Osteocyte (in vitro differentiated cells): ENCODE measurements at places on chromosomes 5 and 9. TPM values are rescaled to one million over a fixed set of nuclear protein-coding genes. Genes with fewer than 3 reads are reported as not detected.

DNA sequence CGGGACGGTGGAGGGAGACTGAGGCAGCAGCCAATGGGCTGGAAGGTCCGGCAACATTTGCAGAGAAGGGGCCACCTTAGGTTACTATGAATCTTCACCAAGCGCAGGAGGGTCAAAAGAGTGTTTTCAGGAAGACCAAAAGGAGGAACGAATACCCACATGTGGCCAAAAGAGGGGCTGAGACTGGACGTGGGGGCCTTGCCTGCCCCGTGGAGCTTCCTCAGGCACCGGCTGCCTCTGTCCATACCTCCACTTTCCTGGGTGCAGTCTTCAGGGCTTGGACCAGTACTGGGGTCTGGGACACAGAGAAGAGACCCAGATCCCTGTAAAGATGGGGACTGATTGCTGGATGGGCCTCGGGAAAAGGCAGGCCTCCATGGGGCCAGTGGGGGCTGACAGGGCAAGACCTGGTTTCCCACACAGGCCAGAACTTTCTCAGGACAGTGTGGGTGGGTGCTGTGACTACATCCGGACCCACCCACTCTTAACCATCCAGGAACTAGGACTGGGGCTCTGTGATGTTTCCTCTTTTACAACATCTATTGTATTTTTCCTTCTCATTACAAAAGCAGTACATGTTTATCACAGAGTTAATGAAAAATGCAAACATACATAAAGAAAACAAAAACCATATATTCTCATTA is 294.7 kb downstream of the ZSWIM6 start:
- H3K27me3 ChIP-seq = peaks cover 4% of the 10 kb centered on the region
- no peaks in the 10 kb centered on the region for H3K36me3 ChIP-seq
- no peak overlapping the region for H3K4me3 ChIP-seq
- H3K4me1 ChIP-seq = peaks cover 17% of the 10 kb centered on the region

GRCh38 chr5:73486119-73486899 is 11.9 kb upstream of the BTF3 start:
- H3K4me1 ChIP-seq = no peaks in the 10 kb centered on the region
- peaks cover 15% of the 10 kb centered on the region for H3K27me3 ChIP-seq
- no peak overlapping the region for H3K4me3 ChIP-seq
- no peaks in the 10 kb centered on the region for H3K36me3 ChIP-seq
- H3K27ac ChIP-seq = no peak overlapping the region
- no peak for DNase-seq

PDLIM7 gene
- total RNA-seq = 312 and 358 TPM in 2 replicates

- peaks cover 34% of the 10 kb centered on the region for H3K27me3 ChIP-seq
- no peak overlapping the region for H3K27ac ChIP-seq
- no peaks in the 10 kb centered on the region for H3K4me1 ChIP-seq
- no peaks in the 10 kb centered on the region for H3K36me3 ChIP-seq
- no peak for DNase-seq
These were observed 319.3 kb upstream of the RPS23 start for GRCh38 chr5:82597437-82597836.

PCDHGA12 gene
- 2.0 and 2.1 TPM in 2 replicates for total RNA-seq

- DNase-seq = no peak
- no peak overlapping the region for H3K27ac ChIP-seq
- H3K4me3 ChIP-seq = no peak overlapping the region
- H3K36me3 ChIP-seq = no peaks in the 10 kb centered on the region
These were observed 265.5 kb upstream of the ZNF608 start for GRCh38 chr5:125011947-125012346.

DNA sequence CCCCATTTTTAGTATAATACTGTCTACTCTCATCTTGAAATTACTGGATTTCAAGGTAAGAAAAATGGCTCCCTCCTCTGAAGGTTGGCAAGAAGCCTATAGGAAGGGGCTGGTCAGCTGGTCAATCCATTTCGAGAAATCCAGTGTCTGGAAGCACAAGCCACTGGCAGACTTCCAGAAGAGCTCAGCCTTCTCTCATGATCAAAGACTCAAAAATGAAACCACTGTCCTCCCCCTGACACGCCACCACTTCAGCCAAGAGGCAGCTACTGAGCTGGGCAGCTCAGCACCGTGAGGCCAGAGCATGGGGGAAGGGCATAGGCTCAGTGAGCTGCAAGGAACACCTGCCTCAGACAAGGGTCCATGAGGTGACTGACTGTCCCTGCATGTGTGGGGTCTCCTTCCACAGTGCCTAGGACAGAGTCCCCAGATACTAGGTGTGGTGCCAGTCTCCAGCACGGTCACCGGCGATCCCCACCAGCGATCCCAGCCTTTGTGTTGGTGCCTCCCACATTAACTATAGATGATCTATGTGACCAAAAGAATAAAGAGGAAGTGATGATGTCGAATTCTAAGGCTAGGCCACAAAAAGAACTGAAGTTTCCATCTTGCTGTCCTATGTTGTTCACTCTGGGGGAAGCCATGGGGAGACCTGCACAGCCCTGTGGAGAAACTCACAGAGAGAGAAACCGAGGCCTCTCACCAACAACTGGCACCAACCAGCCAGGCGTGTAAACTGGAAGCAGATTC is 100.1 kb upstream of the LRRTM2 start:
- H3K4me1 ChIP-seq = peaks cover 17% of the 10 kb centered on the region
- DNase-seq = no peak
- no peak overlapping the region for H3K27ac ChIP-seq
- no peaks in the 10 kb centered on the region for H3K36me3 ChIP-seq

DNA sequence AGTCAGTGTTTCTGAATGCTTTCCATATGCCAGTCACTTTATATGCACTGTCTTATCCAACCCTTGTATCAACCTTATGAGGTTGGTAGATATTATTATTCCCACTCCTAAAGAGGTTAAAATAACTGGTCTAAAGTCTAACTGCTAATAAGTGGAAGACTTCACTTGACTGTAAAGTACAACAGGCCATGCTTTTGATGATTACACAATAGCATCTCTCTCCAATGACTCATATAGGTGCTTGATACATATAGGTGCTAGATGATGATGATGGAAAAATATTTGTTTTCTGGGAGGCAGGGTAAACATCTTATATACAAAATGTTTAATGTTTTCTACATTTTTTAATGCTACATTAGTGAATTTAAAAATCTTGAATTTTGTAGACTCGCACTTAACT is 75.9 kb upstream of the NR3C1 start:
- peaks cover 17% of the 10 kb centered on the region for H3K4me1 ChIP-seq
- H3K4me3 ChIP-seq = no peak overlapping the region
- H3K27me3 ChIP-seq = no peaks in the 10 kb centered on the region

- H3K27me3 ChIP-seq = no peaks in the 10 kb centered on the region
- H3K27ac ChIP-seq = no peak overlapping the region
- no peaks in the 10 kb centered on the region for H3K4me1 ChIP-seq
These were observed 229.1 kb downstream of the IRX2 start for GRCh38 chr5:2522372-2522771.

DNA sequence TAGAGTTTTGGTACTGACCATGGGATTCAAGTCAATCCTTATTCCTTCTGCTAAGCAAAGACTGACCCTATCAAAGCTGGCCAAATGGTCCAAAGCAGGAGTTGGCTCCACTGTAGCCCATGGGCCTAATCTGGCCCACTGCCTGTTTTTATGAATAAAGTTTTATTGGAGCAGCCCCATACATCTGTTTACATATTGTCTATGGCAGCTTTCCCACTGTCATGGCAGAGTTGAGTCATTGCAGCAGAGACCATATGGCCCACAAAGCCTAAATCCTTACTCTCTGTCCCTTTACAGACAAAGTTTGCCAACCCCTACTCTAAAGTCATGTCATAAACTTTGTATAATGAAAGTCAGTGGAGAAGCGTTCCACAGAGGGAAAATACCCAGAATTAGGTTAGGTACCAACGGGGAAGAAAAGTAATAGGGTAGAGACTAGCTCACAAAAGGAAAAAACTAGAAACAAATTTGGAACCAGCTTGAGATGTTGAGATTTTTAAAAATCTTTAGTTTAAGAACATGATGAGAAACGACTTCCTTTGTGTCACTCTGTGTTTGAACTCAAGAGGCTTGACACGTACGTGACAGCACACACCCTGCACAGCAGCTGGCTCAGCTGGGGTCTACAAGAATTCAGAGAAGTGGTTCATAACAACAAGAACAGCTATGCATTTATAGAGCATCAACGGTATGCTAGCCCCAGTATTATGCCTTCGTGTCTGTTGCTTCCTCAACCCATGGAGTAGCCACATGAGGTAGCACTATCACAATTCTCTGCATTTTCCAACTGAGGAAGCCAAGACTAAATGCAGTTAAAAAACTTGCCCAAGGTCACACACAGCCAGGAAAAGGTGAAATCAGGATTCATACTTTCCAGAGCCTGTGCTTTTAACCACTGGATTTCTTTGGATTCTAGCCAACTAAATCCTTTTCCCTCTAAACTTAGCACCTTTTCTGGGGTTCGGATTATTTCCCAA is 198.9 kb upstream of the WWC1 start:
- H3K27me3 ChIP-seq = no peaks in the 10 kb centered on the region
- H3K4me1 ChIP-seq = peaks cover 14% of the 10 kb centered on the region
- H3K27ac ChIP-seq = no peak overlapping the region

- peaks cover 2% of the 10 kb centered on the region for H3K36me3 ChIP-seq
- peaks cover 11% of the 10 kb centered on the region for H3K27me3 ChIP-seq
- no peak overlapping the region for H3K4me3 ChIP-seq
- DNase-seq = peak; percentile 30
These were observed 137.1 kb upstream of the ZNF618 start for GRCh38 chr9:113738893-113739604.

DNA sequence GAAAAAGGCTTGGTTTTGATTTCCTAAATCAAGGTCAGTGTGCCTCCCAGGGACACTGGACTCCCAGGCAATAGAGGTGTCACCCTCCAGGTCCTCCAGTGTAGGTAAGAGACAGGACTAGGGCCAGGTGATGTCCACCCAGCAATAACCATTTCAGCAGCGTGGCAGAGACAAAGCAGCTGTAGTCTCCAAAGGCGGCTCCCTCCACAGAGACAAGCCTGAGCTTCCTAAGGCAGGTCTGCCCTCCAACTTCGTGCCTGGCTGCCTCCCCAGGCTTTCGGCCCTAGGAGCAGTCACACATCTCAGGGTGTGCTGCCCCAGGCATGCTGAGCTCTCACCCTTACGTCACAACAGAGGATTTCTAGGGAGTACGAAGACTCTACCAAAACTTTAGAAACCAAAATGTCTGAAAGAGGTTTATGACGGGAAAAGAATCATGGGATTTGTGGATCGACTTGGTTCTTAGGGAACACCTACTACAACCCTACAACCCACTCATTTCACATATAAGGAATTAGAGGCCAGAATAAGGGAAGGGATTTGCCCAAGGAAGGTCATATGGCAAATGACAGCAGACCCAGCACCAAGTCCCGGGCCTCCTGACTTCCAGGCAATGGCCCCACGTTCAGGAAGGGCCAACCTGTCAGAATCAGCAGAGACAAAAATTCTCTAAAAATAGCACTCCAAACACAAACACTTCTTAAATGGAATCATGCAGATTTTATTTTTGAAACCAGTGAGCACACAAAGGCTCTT is 105.5 kb downstream of the KLHL3 start:
- H3K27ac ChIP-seq = no peak overlapping the region
- H3K27me3 ChIP-seq = no peaks in the 10 kb centered on the region
- DNase-seq = no peak
- H3K36me3 ChIP-seq = no peaks in the 10 kb centered on the region
- H3K4me3 ChIP-seq = no peak overlapping the region

TMEM174 gene
- not detected in 2 replicates for total RNA-seq

- H3K36me3 ChIP-seq = no peaks in the 10 kb centered on the region
- H3K4me3 ChIP-seq = no peak overlapping the region
- H3K27ac ChIP-seq = no peak overlapping the region
- no peaks in the 10 kb centered on the region for H3K4me1 ChIP-seq
- H3K27me3 ChIP-seq = peaks cover 2% of the 10 kb centered on the region
These were observed 263.1 kb upstream of the COX7C start for GRCh38 chr5:86354664-86355063.

DNA sequence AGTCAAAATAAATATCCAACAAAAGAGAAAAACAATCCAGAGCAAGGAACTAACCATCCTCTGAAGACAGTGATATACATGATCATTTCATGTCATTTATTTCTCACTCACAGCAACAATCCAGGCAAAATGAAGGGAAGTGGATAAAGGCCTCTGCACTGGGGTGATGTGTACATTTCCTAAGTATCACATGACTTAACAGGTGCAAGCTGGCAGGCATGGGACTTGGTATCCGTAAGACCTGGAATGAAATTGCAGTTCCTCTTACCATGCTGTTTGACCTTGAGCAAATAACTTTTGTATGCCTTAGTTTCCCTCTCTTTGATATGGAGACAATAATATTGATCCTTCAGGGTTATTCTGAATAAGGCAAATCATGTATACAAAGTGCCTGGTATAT is 77.6 kb downstream of the PRLR start:
- no peak overlapping the region for H3K27ac ChIP-seq
- no peaks in the 10 kb centered on the region for H3K36me3 ChIP-seq
- no peak for DNase-seq
- H3K4me3 ChIP-seq = no peak overlapping the region
- H3K4me1 ChIP-seq = no peaks in the 10 kb centered on the region

SLC25A2 gene
- total RNA-seq = 0.50 and 0.81 TPM in 2 replicates

- H3K27me3 ChIP-seq = peaks cover 20% of the 10 kb centered on the region
- no peaks in the 10 kb centered on the region for H3K4me1 ChIP-seq
- no peak for DNase-seq
- no peak overlapping the region for H3K27ac ChIP-seq
These were observed 18.4 kb upstream of the HEMGN start for GRCh38 chr9:97956331-97956730.

GRCh38 chr9:131609099-131609830 is 63.9 kb downstream of the PRRT1B start:
- peak overlapping the region; percentile 90 for H3K27ac ChIP-seq
- peaks cover 35% of the 10 kb centered on the region for H3K4me1 ChIP-seq
- DNase-seq = no peak
- no peaks in the 10 kb centered on the region for H3K27me3 ChIP-seq
- peaks cover 23% of the 10 kb centered on the region for H3K36me3 ChIP-seq

DNA sequence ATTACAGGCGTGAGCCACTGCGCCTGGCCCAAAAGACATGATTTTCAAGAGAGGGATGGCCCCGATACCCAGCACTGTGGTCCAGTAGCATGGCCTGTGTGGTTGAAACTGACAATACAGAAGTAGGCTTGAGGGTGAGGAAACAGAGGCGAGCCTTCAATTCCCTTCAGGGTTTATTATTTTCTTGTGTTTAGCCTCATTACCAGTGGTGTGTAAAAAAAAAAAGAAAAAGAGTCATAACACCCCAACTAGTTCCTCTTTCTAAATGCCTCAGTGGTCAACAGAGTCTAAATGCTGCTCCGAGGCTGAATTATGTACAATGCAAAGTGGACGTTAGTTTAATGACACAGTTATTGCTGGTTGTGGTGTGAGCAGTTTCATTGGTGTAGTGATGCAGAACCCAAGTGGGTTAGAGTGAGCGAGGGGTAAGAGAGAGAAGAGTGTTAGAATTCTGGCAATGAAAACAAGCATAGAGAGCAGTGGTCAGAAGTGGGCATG is 58.8 kb downstream of the SNX30 start:
- H3K27me3 ChIP-seq = no peaks in the 10 kb centered on the region
- DNase-seq = no peak
- no peak overlapping the region for H3K27ac ChIP-seq
- H3K4me1 ChIP-seq = peaks cover 2% of the 10 kb centered on the region
- H3K4me3 ChIP-seq = no peak overlapping the region
- H3K36me3 ChIP-seq = peaks cover 17% of the 10 kb centered on the region

DNA sequence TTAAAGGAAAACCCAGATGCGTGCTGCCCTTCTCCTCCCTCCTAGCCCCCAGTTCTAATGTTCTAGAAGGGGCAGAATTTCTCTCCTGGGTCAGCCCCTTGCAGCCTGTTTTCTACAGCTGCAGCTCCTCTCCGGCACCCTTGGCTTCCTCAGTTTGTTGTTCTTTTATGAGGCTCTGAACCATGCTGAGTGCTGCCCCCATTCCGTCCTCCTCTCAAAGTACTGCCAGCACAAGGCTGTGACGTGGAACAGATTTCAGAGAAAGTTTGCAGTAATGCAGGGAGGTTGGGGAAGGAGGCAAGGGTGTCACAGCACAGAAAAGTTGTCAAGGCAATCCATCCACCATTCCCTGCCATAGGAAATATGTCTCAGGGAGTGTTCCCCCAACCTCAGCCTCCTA is 63.3 kb downstream of the RGS3 start:
- H3K27ac ChIP-seq = no peak overlapping the region
- peaks cover 28% of the 10 kb centered on the region for H3K4me1 ChIP-seq
- H3K36me3 ChIP-seq = no peaks in the 10 kb centered on the region
- DNase-seq = no peak
